ENCODE measurements at places on chromosomes 5 and 9.

GRCh38 chr5:133241179-133242092, 189.6 kb downstream of the HSPA4 start:
- DNase-seq: no peak

DNA sequence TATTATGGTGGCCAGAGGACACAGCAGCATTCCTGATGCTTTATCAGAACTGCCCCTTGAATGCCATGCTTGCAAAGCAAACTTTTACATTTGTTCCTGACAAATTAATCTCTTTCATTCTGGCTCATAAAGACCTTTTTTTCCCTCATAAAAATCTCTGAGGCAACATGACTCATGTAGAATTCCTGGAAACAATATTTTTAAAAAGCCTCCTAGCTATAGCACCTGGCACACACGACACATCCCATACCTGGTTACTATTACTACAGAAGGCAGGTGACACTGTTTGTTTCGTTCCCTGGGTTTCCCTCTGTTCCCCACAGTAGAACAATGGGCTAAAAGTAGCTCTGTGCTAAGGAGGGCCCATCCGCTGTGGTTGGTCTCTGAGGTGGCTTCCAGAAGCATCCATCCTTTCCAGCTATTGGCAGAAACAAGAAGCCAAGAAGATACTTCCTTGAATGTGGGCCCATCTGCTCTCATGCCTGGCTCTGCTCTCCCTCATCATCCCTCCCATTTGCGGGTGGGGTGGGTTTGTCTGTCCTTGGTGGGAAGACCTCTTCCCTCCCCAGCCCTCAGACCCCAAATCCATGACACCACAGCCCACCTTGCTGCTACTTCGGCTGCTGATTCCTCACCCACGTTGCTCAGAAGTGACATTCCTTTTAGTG, 59.1 kb downstream of the GALNT12 start:
- no peak for DNase-seq

DNA sequence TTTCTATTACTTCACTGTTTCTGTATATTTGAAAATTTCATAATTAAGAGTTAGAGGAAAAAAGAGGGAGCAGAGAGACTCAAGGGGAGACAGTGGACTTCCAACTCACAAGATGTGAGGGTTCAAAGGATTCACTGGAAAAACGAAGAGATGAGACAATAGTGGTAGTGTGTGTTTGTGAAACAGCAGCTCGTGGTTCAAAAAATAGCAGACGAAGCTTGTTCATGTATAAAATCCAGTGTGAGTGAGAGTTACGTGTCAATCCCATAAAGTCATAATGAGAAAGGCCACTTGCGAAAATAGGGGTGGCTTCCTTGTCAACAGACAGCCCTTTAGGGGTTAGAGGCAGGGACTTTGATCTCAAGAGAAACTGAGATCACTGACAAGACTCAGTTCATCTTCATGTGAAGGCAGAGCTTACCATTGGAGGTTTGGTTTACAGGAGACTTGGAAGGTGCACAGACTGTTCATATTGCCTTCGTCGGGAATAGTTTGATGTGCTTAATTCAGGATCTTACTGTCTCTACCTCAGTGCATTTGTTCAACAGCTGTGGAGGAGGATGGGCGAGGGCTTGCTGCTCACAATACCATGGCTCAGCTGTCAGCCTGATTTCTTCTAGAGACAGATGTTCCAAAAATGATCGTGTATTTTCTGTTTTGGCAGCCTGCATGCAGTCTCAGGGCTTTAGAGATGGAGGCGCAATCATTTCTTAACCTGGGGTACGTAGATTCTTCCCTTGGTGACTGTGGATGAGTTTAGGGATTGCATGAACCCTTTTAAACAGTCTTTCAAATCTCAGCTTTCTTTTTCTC, 105.7 kb upstream of the KLF9 start:
- DNase-seq: no peak

DNA sequence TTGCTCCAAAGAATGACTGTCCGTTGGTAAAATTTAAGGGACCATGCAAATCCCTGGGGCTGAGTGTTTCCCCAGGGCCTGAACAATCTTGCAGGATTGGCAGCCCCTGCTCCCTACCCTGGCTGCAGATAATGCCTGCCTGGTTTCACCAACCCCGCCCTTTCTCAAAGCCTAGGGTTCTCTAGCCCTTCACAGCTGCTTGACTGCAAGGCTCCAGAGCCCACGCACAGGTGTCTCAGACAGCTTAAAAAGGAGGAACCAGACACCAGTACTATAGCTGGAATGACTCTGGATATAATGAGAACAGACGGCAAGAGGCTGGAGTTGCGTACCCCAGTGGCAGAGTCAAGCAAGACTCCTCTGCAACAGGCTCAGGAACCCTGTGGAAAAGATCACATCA, 25.2 kb upstream of the TNIP1 start:
- no peak for DNase-seq

- peak; percentile 57 for DNase-seq
Measured at GRCh38 chr5:464843-465590, 22.0 kb downstream of the EXOC3 start.

DNA sequence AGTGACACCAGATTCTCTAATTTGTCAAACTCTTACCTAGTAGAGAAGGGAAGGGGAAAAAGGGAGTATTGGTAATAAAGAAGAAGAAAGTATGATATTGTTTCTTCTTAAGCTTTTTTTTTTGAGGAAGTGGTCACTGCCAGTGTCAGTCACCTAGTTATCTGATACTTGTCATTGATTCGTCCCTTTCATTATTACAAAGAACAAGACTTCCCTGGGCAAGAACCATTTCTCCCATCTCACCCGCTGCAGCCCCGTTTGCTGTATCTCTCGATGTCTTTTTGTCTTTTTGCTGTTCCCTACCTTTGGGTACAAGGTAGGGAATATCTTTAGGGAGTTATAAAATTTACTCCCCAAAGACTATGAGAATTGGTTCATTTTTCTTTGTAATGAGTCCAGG, 249.0 kb downstream of the ARHGAP26 start:
- DNase-seq: no peak

DNA sequence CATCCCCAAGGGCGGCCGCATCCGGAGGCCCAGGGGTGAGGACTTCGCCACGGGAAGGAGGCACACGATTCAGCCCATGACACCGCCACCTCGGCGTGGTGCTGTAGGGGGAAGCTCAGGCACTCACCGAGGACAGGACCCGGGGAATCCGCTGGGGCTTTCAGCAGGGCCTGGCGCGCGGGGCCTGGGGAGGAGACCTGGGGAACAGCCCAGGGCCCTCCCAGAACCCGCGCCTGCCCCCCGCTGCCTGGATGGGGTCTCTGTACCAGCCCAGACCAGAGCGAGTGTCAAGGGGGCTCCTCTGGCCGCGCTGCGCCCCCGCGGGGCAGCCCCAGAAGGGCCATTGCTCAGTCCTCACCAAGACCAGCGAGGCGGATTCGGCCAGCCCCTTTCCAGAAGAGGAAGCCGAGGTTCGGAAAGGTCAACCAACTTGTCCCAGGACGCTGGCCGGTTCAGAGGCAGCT, 12.8 kb downstream of the COL23A1 start:
- DNase-seq: no peak

DNA sequence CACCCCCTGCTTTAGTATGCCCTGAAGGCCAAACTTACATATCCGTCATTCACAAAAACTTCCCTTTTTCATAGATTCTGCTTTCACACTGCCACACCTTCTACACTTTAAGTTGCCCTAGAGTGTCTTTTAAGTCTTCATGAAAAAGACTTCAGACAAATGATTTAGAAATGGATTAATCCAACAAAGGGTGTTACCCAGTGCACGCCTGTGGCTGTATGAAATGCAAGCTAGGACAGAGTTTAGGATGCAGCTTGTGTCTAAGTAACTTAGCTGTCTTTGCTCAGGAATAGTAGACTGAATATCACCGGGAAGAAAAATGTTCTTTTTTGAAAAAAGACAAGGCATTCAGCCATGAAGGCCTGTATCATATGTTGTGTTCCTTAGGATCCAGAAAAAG, 210.0 kb downstream of the MPDZ start:
- no peak for DNase-seq

DNA sequence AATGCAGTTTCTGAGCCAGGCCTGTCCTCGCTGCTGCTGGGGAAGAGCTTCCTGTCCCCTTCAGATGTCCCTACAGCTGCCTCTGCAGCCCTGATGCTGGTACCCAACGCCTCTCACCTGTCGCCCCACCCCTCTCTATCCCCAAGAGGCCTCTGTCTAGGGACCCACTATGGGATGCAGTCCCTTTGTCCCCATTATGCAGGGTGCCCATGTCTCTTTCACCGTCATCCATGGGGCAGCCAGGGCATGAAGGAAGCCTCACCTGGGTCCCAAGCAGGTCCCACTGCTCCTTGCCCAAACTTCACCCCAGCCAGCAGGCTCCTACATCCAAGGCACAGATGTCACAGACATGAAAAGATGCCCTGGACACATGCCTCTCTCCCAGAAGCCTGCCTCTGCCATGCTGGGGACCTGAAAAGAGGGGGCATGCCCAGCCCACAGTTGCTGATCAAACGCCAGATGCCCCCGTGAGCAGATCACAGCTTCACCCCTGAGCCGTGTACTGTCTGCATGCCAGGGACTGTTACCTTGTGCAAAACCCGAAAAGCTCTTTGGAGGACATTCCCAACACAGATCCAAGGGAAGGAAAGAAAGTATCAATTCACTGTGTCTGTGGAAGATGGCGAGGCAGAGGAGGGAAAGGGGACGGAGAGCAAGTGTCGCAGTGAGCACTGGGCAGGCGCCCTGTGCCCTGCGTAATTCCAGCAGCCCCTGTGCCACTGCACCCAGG, 81.0 kb downstream of the ADAMTS2 start:
- DNase-seq: no peak

GRCh38 chr5:176400382-176401156, 12.0 kb downstream of the HIGD2A start:
- DNase-seq: no peak

GRCh38 chr5:6159832-6160430, 218.4 kb downstream of the MED10 start:
- DNase-seq: no peak

GRCh38 chr5:108858959-108859358, 111.3 kb downstream of the FER start:
- DNase-seq: no peak

DNA sequence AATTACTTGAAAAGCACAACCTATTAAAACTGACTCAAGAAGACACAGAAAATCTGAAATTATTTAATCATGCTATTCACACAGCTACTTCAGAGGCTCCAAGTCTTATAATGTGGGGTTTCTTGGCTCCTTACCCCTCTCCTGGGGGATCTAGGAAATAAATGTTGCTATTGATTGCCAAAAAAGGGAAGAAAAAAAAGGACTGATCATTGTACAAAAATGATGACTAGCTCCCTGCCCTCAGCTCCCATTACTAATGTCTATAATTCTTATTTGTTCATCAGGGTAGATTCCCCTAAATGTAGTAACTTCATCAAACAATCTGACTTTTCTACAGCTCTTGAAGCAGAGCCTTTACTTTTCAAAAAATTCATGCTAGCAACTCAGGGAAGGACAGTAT, 3.3 kb upstream of the SMC5 start:
- no peak for DNase-seq

DNA sequence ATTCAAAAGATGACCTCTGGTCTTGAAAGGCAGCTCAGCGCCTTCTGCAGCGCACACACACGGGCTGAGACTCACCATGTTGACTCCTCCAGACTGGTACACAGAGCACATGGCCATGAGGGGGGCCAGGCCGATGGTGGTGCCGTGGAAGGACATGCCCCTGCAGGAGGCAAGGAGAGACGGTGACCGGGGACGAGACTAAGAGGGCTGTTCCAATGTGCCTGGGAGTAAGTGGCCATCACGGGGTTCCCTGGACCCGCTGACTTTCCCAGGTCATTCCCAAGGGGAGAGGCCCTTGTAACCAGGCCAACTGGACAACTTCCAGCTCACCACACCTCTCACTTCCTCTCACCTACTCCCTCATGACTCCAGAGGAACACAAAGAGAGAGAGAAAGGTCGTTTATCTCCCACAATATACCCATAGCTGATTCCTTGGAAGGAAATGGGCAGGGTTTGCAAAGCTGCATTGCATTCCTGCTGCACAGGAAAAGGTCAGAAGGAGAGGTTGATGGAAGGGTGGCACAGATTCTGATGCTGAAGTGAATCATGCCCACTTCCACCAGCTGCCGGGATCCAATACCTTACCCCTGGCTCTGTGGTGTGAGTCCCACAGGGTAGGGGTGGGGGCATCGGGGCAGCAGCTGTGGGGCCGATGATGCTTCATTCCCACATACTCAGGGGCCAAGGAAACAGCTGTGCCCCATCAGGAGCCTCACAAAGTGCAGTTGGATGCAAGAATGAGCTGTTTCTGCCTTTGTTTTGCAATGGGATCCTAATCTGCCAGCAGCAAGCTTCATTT, 47.2 kb downstream of the NIPAL4 start:
- no peak for DNase-seq

- no peak for DNase-seq
Measured at GRCh38 chr9:131943351-131943841, 136.3 kb downstream of the MED27 start.

DNA sequence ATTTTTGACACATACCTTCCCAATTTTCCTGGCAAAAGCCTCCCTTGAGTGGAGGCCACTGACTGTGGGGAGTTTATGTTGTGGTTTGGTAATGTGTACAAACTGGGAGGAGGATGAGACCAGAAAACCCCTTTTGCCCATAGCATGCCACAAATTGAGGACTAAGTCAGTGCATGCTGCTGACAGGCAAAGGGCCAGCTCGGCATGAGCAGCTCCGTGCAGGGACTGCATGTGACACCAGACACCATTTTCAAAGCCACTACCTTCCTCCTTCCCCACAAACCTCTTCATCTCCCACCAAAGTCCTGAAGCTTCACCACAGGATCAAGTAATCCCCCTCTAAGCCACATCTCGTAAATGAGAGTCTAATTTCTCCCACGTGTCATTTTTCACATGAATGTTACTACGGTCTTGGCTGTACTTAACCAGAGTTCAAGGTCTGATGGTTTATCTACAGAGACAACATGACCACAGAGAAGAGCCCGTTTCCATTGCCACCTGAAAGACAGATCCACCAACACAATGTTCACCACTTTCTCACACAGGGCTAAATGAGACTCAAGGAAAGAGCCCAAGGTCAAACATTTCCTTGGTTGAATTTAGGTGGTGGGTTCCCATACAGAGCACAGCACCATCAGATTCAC, 106.5 kb downstream of the NFIB start:
- no peak for DNase-seq

Data from tibial artery (tissue), 4 donors.